CD8-positive, alpha-beta memory T cell (primary cell): ENCODE measurements at places on chromosomes 4 and X. TPM values are rescaled to one million over a fixed set of nuclear protein-coding genes. Genes with fewer than 3 reads are reported as not detected.

SPACA5B gene
- total RNA-seq, result not detected

GRCh38 chrX:120768681-120769080, 107.0 kb downstream of the CT47B1 start:
- DNase-seq, result no peak

SPOCK3 gene
- not detected for total RNA-seq

DNA sequence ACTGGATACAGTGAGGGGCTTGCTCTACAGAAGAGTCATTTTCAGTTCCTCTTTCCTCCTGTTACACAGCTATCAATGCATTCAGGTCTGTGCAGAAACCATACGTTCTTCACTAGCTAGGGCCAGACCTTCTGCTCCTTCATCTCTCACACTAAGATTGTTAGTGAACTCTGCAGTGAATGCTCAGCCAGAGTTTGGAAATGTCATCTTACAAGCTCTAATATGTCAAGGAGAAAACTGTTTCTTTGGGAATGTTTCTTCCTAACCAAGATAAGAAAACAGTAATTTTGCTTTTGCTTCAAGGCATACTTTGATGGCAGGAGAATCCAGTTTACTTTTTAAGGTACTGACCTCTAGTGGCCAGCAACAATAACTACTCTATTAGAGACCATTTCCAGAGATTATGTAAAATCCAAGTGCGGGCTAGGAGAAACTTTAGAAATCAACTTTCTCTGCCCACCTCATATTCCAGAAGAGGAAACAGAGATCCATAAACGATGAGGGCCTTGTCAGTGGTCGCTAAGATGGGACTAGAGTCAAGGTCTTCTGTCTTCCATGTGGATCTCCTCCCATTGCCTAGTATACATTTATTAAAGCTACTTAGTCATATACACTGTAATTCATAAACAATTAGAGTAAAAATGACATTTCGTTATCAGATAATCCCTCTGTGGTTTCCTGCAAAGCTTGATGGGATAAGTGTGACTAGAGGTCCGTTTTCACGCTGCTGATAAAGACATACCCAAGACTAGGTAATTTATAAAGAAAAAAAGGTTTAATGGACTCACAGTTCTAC, 12.1 kb upstream of the CC2D2A start:
- peak; percentile 21 for DNase-seq

- DNase-seq, result no peak
Observed at GRCh38 chr4:189221691-189222090, 719.0 kb upstream of the FRG1 start.

GRCh38 chrX:111409326-111409725, 2.7 kb downstream of the DCX start:
- DNase-seq, result no peak

DNA sequence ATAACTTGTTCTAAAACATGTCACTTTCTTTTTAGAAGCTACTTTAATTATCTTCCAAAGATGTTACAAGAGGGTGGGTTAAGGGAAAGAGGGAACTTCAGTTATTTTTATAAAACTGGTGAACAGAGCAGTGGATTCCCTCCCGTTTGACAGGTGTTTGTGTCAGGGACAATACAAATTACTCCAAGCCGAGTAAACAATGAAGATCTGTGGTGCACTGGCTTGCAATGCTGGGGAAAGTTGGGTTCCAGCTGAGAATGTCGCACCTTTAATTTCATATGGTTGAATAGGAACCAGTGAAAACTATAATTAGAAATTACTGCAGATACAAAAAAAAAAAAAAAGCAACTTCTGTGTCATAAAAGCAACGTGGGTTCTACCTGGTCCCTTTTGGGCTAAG, 98.6 kb upstream of the TTC29 start:
- no peak for DNase-seq

CXorf51B gene
- total RNA-seq, result not detected

- no peak for DNase-seq
Observed at GRCh38 chr4:3203971-3204431, 45.0 kb upstream of the MSANTD1 start.

BRS3 gene
- total RNA-seq, result not detected

GRCh38 chr4:25299476-25300203, 12.9 kb upstream of the ZCCHC4 start:
- DNase-seq, result no peak

DNA sequence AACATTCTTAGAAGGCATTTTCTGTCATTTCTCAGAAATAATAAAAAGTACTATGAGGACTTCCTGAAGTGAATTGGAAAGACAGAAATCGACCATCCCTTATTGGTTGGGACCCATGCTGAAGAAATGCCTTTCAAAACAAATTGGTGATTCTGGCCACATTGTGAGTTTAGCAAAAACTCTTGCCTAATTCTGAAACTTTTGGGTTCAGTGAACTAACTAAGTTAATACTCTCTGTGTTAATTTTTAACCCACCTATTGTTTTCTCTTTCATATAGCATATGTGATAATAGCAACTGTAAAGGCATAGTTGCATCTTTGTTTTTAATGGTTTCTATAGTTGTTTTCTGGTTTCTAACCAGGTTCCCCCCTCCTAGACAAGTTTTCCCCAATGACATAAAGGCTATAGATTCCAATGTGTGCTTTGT, 129.3 kb upstream of the FAT1 start:
- no peak for DNase-seq

LUZP4 gene
- total RNA-seq, result not detected
